ENCODE measurements at places on chromosomes 4 and X.

- peak; percentile 31 for DNase-seq
Observed at GRCh38 chrX:43870758-43871419, 11.4 kb downstream of the MAOB start.

- DNase-seq, result no peak
Observed at GRCh38 chrX:46255046-46255445, 290.2 kb downstream of the ZNF674 start.

DNA sequence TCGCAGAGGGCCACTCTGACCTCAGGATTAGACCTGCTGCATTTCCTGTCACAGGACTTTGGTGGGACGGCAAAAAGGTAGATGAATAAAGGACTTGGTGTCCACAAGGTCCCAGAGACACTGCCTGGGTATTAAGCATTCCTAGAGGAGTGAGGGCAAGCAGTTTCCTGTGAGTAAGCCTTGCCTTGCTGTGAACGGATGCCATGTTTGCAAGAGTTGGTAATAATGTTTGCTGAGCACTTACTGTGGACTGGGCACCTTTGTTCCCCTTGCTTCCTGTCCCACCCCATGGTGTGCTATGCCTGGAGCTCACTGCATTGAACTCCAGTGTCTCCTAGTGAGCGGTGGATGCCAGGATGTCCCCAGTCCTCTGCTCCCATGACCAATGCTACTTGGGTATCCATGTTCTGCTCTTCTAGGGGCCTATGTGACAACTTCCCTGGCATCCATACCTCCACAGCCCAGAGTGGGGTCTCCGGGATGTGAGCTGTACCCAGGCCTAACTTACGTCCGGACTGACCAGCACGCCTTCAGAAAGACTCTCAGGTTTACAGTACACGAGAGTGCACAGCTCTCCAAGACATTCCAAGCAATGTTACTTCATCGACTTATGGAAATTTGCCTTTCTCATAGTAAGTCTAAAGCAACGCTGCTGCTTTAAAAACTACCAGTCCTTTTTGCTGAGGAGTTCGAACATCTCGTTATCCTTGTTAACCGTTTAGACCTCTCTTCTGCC, 95.5 kb upstream of the MSX1 start:
- DNase-seq, result no peak

DNA sequence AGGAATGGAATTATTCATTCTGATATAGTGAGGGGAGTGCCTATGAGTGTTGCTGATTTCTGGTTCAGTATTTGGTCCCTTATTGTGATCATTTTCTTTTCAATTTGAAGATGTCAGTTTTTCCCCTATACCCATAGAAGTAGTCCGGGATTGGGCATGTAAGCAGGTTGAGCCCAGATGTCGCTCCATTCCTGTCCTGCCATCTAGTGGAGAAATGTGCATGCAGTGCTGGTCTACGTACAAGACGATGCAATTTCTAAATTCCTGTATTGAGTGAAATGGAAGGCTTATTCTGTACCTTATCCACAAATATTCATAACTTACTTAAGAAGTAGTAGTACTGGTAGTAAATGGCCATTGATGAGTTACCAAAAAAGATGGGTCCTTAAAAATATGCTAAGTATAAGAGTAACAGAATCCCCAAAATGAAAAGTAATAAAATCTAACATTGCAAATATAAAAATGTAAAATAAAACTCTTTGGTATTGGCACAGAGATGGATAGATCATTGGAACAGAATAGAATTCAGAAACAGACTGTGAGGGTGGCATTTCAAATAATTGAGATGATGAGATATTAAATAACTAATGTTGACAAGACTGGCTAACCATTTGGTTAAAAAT, 60.9 kb downstream of the UGT8 start:
- DNase-seq, result no peak

Measured in epithelial cell of proximal tubule (primary cell).